Testis (tissue), 5 donors: ENCODE measurements at places on chromosomes 16 and 17. TPM values are rescaled to one million over a fixed set of nuclear protein-coding genes. Genes with fewer than 3 reads are reported as not detected.

Gene ACSM2A
- not detected for total RNA-seq

- H3K36me3 ChIP-seq = no peaks in the 10 kb centered on the region
- no peak for DNase-seq
- H3K4me1 ChIP-seq = no peaks in the 10 kb centered on the region
- no peak overlapping the region for H3K27ac ChIP-seq
- no peak overlapping the region for H3K4me3 ChIP-seq
Observed at GRCh38 chr17:29628644-29629043, 5.9 kb upstream of the CORO6 start.

DNA sequence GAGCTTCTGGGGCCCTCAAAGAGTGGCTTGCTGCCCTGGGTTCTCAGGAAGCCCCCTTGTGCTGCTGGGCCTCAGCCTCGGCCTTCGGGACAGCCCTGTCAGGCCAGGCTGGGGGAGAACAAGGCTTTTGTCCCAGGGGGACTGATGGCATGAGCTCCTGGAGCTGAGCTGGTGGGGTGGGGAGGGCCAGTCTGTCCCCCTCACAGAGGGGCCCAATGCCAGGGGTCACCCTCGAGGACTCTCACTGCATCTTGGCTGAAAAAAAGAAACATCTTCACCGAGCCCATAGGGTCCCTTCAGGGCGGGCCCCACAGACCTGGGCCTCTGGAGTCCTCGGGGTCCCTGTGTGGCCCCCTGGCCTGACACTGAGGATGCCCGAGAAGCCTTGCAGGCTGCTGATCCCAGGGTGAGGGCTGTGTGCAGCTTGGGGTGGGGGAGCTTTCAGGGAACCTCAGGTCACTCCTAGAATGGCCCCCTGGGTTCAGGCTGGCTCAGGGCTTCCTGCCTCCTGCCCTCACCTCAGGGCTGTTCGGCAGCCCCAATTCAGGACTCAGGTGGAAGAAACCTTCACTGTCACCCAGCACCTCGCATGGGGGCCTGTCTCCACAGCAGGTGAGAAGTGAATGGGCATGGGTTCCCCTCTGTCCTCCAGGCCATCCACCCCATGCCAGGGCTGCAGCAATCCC lies 90.5 kb downstream of the TNFRSF13B start:
- no peaks in the 10 kb centered on the region for H3K27me3 ChIP-seq
- DNase-seq = no peak
- H3K36me3 ChIP-seq = no peaks in the 10 kb centered on the region
- H3K27ac ChIP-seq = no peak overlapping the region

DNA sequence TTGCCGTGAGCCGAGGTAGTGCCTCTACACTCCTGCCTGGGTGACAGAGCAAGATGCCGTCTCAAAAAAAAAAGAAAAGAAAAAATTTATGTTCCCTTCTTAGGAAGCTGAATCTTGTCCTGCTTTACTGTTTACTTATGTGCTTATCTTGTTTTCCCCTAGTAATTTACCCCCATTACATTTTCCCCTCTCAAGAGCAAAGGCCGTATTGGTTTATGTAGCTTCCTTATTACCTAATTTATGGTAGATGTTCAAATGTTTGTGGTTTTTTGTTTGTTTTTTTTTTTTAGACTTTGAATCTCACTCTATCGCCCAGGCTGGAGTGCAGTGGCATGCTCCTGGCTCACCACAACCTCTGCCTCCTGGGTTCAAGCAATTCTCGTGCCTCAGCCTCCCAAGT lies 10.3 kb upstream of the SLC52A1 start:
- no peak for DNase-seq
- no peaks in the 10 kb centered on the region for H3K27me3 ChIP-seq
- no peaks in the 10 kb centered on the region for H3K4me1 ChIP-seq
- H3K27ac ChIP-seq = no peak overlapping the region
- no peaks in the 10 kb centered on the region for H3K36me3 ChIP-seq

DNA sequence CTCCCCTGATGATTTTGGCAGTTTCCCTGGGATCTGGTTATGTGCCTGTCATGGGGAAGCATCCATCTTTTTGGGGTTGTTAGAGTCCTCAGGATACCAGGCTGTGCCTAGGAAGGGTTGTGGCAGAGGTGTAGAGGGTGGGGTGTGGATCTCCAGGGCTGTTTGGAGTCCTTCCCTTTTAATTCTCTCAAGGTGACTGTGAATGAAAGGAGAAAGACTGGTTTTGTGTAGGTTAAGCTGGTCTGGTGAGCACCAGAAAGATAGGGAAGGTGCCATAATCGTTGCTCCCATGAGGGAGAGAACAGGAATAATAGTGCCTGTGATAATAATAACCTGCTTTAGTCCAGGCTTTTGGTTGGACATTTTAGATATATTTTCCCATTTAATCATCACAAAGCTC lies 7.0 kb downstream of the MAP2K4 start:
- no peaks in the 10 kb centered on the region for H3K27me3 ChIP-seq
- H3K36me3 ChIP-seq = no peaks in the 10 kb centered on the region
- H3K4me1 ChIP-seq = peaks cover 7% of the 10 kb centered on the region
- no peak for DNase-seq
- no peak overlapping the region for H3K4me3 ChIP-seq
- no peak overlapping the region for H3K27ac ChIP-seq

Gene BTBD17
- 1.2 TPM for total RNA-seq

- no peak overlapping the region for H3K27ac ChIP-seq
- H3K4me1 ChIP-seq = no peaks in the 10 kb centered on the region
- H3K4me3 ChIP-seq = no peak overlapping the region
- no peaks in the 10 kb centered on the region for H3K36me3 ChIP-seq
Observed at GRCh38 chr17:31733326-31733725, 125.7 kb downstream of the COPRS start.

GRCh38 chr16:88062341-88063210 lies 111.3 kb downstream of the BANP start:
- no peak overlapping the region for H3K4me3 ChIP-seq
- no peak for DNase-seq
- no peaks in the 10 kb centered on the region for H3K36me3 ChIP-seq

DNA sequence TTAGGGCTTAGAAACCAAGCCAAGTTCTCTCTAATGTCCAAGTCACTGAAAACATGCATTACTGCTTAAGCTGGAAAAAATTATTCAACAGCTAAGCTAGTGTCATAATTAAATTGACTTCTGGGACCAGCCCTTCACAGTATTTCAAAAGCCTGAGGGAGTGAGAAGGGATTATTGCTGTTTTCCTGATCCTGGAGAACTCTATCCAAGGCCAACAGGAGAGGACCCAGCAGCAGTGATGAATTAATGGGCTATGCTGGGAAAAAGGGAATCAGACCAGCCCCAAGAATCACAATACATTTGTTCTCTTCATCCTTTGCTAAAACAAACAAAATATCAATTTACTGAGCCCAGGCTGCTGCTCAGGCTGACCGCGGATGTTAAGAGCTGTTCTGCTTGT lies 34.5 kb upstream of the CLEC3A start:
- H3K27me3 ChIP-seq = no peaks in the 10 kb centered on the region
- H3K4me1 ChIP-seq = no peaks in the 10 kb centered on the region
- no peak overlapping the region for H3K4me3 ChIP-seq
- no peak for DNase-seq
- no peak overlapping the region for H3K27ac ChIP-seq

DNA sequence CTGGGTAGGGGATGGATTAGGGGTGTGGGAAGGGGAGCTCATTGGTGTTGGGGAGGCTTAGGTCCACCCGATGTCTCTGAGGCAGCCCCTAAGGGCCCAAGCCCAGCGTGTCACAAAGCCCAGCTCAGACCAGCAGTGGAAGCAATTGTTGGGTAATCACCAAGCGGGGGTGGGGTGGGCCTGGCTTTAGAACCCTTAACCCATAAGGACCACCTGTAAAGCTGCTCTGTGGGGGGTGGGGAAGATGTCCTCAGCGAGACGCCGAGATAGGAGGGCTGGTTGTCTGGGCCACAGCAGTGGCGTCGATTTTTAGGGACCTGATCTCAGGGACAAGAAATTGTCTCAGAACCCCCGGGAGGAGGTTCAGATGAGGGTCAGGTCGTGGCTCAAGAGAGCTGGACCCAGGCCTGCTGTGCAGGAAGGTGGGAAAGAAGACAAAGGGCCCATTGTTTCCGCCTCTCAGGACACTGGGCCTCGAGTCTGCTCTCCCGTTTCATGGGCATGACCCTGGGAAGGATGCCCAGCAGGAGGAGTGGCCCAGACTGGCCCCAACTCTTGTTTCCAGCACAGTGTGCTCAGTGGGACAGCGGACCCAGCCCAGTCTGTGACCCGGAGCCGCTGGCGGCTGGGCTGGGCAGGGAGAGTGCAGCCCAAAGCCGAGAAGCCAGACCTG lies 15.9 kb downstream of the ST6GALNAC2 start:
- peaks cover 20% of the 10 kb centered on the region for H3K4me1 ChIP-seq
- H3K36me3 ChIP-seq = no peaks in the 10 kb centered on the region
- peak; percentile 94 for DNase-seq
- no peak overlapping the region for H3K4me3 ChIP-seq

DNA sequence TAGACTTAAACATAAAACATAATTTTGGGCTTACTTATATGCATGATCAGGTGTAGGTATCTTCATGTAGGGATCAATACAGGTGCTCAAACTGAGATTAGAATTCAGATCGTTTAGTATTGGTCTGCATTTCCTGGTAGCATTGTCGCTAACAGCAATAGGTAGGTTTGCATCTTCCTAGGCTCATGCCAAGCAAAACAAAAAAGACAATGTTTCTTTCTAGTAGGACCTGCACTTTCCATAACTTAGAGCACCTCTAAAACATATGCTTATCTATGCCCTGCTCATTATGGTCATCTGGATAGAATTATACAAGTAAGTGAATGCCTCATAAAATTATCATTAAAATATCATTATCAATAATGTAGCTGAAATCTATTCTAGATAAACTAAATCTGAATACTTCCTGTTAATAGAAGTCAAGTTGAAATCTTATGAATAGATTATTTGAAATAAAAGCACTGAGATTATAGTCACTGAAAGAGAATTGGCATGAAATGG lies 26.7 kb downstream of the PCTP start:
- DNase-seq = no peak
- H3K27me3 ChIP-seq = no peaks in the 10 kb centered on the region
- no peaks in the 10 kb centered on the region for H3K36me3 ChIP-seq
- no peaks in the 10 kb centered on the region for H3K4me1 ChIP-seq

DNA sequence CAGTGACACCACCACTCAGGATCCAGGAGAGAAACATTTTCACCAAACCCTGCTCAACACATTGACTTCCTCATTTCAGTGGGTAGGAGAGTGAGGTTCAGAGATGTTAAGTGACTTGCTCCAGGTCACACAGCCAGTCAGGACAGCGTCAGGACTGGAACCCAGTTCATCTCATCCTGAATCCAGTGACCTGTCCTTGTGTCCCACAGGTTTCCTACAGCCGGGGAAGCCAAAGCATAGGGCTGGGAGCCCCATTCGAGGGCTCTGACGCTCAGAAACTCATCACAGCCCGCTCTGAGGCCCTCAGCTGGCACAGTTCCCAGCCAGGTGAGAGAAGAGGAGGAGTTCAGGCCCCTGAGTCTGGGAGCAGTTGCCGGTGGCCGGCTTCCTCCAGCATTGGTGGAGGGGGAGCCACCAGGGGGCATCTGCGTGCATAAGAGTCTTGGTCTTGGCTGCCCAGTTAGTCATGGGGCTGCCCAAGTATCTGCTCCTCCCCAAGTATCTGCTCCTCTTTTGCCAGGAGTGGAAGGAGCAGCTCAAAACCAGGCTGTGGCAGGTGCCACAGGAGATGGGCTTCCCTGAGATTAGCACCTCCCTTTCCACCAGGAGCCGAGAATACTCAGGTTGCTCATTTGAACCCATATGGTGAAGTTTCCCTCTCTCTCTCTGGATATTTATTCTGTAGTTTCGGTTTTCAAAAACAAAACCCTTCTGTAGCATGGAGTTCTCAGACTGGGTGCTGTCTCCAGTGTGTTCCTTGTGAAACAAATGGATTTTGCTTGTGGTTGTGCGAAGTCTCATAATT lies 56.0 kb downstream of the TNFRSF13B start:
- H3K4me3 ChIP-seq = no peak overlapping the region
- no peaks in the 10 kb centered on the region for H3K36me3 ChIP-seq

Gene UBE2I
- 127 TPM for total RNA-seq

GRCh38 chr16:69564845-69565670 lies 708 bp upstream of the NFAT5 start:
- DNase-seq = no peak
- peaks cover 19% of the 10 kb centered on the region for H3K4me1 ChIP-seq
- H3K27me3 ChIP-seq = no peaks in the 10 kb centered on the region
- no peaks in the 10 kb centered on the region for H3K36me3 ChIP-seq
- H3K27ac ChIP-seq = peak overlapping the region; percentile 99

Gene CD19
- total RNA-seq = 2.0 TPM

- H3K27me3 ChIP-seq = no peaks in the 10 kb centered on the region
- H3K4me1 ChIP-seq = peaks cover 18% of the 10 kb centered on the region
- no peak for DNase-seq
- H3K4me3 ChIP-seq = no peak overlapping the region
- H3K27ac ChIP-seq = no peak overlapping the region
- H3K36me3 ChIP-seq = no peaks in the 10 kb centered on the region
Observed at GRCh38 chr17:77137111-77137510, 3.7 kb upstream of the SEC14L1 start.

DNA sequence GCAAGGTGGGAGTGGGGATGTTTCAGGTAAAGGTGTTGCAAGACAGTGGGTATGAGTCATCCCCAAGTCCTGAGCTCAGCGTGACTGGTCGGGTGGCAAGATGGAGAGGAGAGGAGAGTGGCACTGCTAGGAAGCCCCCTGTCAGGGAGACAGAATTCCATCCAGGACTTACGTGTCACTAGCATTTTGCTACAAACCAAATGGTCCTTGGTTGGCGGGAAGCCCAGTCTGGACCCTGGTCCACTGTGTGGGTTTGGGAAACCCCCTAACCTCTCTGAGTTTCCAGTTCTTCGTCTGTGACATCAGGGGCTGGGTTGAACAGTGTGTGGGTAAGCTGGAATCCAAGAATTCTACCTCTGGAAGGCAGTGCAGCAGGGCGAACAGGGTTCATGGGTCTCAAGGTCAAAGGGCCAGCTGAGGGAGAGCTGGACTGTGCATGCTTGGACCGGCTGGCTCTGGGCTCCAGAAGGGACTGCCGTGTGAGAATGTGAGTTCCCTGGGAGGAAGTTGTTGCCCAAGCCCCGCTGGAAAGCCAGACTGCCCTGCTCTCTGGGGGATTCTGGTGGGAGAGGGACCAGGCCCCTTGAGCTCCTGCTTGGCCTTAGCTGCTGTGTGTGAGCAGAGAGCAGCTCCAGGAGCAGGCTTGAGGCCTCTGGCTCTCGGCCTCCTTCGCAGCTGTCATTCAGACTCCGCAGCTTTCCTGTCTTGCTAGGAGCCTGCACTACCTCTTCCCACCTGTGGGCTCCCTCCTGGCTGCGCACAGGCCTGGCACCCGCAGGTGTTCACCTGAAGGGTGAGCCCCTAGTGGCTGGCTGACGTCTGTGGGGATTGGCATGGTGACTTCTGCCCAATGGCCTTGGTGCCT lies 84.6 kb downstream of the NT5M start:
- no peak overlapping the region for H3K4me3 ChIP-seq
- H3K27ac ChIP-seq = no peak overlapping the region
- no peaks in the 10 kb centered on the region for H3K36me3 ChIP-seq
- no peaks in the 10 kb centered on the region for H3K27me3 ChIP-seq
